ENCODE measurements at places on chromosomes 6 and 20.

DNA sequence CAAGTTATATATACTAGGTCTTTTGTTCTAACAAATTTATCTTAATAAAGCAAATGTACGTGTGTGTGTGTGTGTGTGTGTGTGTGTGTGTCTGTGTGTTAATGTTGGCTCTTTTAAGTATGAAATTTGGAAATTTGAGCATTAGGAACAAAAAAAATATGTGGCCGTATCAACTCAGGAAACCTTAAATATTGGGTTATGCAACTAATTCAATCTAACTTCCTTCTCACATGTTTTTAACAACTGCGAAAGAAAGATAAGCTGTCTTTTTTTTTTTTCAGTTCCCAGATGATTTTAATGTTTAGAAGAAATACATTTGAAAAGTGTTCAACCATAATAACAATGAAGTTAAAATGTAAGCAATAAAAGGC, 616.4 kb upstream of the ARID1B start:
- DNase-seq: no peak

DNA sequence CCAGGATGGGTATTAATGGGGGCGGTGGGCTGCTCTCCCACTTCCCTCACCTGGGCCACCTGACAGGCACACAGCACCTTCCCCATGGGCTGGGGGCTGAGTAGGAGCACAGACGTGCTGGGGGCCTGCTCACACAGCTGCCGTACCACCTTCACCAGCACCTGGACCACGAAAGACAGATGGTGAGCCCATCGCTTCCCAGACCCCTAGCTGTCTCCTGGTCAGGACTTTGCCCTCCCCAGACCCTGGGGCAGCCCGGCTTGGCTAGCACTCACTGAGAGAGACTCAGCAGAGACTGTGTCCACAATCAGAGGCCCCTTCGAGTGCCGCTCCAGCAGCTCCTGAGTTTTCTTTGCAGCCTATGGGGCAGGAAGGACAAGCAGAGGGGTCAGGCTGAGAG, 12.0 kb downstream of the AARS2 start:
- DNase-seq: no peak

DNA sequence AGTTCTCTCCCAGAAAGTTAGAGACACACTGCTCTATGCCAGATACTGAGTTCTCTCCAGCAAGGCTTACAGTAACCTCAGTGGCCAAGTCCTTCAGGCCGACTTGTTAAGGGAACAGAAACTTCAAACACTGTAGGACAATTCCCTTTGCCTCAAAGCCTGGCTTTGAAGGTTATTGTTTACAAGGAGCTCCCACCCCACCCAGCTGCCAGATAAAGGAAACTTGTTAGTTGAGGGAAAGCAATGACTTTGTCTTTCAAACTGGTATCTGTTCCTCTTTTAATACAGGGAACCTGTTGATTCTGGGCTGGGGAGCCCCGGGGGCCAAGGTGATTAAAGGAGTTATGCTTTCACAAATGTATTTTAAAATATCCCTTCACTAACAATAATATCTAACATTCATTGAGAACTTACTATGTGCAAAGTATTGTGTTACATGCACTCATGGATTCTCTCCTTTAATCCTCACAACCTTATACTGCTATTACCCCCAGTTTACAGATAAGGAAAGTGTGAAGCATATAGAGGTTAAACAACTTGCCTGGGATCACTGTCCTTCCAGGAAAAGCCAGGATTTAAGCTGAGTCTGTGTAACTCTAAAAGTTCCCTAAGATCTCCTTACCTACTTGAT, 27.6 kb upstream of the CDKN1A start:
- no peak for DNase-seq

GRCh38 chr6:41746107-41746506, 1.1 kb downstream of the PGC start:
- DNase-seq: no peak

GRCh38 chr20:32761417-32761830, 761 bp upstream of the DNMT3B start:
- DNase-seq: no peak

DNA sequence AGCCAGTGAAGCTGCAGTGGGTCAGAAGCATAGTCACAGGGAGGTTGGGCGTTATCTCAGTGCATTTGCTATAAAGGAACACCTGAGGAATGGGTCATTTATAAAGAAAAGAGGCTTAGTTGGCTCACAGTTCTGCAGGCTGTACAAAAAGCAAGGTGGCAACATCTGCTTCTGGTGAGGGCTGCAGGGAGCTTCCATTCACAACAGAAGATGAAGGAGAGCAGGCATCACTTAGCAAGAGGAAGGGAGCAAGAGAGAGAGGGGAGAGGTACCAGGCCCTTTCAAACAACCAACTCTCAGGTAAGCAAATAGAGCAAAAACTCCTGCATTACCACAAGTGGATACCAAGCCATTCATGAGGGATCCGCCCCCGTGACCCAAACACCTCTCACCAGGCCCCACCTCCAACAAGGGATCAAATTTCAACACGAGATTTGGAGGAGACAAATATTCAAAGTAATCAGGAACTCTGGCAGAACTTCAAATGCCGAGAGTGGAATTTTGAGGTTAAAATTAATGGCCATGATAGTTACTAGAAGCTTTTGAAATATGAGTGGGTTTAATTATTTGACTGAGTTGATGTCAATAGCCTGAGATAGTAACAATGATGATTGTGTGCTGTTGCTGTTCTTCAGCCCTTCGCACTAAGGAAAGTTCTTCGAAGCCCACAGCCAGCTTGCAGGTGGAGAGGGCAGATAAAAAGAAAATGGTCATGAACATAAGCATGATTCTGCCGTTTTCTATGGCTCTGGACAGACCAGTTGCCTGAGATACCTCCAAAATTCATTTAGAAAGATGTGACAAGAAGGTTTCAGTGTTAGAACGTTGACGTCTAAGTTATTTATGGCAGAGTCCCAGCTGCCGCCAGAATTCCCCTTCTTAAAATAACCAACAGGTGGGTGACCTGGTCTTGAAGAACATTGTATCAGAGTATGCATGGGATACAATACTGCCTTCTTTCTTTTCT, 55.3 kb upstream of the ADTRP start:
- DNase-seq: no peak

- no peak for DNase-seq
Observed at GRCh38 chr6:87103977-87104601, 9.2 kb upstream of the CGA start.

GRCh38 chr6:33450434-33450833, 3.9 kb upstream of the ZBTB9 start:
- DNase-seq: no peak

DNA sequence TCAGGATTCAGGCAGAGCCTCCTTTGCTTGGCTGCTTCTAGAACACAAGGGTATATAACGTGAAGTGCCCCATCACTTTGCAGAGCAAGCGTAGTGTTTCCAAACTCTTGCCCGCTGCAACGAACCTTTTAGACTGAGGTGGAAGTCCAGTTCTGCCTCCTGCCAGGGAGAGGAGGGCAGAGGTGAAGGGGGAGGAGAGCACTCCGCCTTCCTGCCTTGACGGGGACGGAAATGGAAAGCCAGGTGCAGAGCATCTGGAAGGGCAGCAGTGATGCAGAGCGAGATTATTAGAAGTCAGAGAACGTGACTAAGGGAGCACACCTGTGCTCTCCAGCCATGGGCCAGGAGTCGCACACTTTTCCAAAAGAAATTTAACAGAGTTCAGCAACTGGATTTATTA, 63.4 kb downstream of the RREB1 start:
- DNase-seq: no peak

DNA sequence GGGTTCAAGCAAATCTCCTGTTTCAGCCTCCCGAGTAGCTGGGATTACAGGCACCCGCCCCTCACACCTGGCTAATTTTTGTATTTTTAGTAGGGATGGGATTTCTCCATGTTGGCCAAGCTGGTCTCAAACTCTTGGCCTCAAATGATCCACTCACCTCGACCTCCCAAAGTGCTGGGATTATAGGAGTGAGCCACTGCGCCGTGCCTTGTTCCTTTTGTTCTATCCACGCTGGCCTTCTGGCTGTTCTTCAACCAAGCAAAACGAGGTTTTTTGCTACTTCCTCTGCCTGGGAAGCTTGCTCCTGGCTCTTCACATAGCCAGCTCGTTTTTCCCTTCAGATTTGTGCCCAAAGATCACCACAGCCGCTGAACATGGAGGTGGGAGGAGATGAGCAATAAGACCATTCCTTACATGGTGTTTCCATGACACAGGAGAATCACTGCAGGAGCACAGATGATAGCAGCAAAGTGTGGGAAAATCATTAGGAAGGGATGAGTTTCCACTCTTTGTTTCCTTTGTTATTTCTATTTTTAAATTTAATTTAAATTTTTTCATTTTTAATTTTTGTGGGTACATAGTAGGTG, 201.0 kb upstream of the ZNF217 start:
- no peak for DNase-seq

DNA sequence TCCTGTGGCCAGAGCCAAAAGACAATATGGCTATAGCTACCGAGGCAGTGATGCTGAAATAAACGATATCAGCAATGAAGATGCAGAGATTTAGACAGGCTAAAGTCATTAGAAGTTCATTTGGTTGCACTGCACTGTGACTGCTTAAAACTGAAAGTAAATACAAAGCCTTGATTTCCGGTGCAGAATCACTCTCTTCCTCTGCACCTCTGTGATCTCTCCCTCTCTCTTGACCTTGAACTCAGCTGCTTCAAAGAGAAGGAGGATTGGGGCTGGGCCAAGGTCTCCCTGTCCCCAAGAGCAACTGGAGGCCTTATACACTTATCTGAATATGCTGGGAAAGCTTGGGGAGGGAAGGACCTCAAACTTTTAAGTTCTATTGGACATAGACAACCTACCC, 34.6 kb upstream of the SPACA1 start:
- DNase-seq: no peak

GRCh38 chr6:42326248-42326647, 108.6 kb upstream of the MRPS10 start:
- DNase-seq: peak; percentile 84
